Common myeloid progenitor, CD34-positive (primary cell): ENCODE measurements at places on chromosomes 16 and 17.

- DNase-seq = no peak
Measured at GRCh38 chr17:79927688-79928501, 88.7 kb upstream of the CBX4 start.

GRCh38 chr17:20260268-20260667 lies 207.1 kb downstream of the LGALS9B start:
- no peak for DNase-seq

DNA sequence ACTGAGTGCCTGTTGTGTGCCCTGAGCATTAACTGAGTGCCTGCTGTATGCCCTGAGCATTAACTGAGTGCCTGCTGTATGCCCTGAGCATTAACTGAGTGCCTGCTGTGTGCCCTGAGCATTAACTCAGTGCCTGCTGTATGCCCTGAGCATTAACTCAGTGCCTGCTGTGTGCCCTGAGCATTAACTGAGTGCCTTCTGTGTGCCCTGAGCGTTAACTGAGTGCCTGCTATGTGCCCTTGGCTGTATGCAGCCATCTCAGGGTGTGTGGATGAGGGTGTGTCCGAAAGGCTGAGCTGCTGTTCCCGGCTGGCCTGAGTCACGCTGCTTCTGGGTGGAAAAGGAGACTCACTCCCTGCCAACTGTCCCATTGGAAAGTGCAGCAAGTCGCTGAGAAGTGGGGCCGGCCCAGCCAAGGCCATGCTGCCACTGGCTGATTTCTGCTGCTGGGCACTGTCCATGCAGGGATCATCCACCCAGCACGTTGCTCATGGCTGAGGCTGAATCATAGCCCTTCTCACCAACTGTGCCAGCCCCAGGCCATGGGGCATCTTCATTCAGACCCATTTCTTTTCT lies 113.8 kb downstream of the OR1D5 start:
- no peak for DNase-seq

DNA sequence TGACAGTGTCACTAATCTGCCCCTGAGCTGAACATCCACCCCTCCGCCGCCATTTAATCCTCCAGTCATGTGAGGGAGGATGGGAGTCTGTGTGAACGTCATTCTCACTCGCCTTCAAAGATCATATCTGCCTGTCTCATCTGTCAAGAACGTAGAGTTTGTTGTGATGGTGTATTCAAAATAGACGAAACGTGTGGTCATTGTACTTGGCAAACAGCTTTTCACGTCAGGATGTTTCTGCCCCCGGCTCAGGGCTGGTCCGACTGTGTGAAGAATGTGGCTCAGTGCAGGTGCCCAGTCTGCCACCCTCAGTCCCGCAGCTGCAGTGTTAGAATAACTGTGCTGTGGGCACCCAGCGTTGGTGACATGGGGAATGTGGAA lies 148.0 kb downstream of the KCNJ12 start:
- DNase-seq = no peak

DNA sequence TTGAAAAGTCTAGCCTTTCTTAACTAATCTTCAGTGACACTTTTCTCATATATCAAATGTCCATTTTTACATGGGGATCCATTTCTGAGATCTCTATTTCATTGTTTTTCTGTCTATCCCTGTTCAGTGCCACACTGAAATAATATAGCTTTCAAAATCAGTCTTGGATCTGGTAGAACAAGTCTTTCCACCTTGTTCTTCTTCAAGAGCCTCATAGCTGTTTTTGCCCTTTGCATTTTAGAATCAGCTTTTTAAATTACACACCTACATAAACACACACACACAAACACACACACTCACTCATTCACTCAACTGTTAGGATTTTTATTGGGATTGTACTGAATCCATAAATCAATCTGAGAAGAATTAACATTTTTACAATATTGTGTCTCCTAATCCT lies 19.2 kb downstream of the GSDMB start:
- no peak for DNase-seq

DNA sequence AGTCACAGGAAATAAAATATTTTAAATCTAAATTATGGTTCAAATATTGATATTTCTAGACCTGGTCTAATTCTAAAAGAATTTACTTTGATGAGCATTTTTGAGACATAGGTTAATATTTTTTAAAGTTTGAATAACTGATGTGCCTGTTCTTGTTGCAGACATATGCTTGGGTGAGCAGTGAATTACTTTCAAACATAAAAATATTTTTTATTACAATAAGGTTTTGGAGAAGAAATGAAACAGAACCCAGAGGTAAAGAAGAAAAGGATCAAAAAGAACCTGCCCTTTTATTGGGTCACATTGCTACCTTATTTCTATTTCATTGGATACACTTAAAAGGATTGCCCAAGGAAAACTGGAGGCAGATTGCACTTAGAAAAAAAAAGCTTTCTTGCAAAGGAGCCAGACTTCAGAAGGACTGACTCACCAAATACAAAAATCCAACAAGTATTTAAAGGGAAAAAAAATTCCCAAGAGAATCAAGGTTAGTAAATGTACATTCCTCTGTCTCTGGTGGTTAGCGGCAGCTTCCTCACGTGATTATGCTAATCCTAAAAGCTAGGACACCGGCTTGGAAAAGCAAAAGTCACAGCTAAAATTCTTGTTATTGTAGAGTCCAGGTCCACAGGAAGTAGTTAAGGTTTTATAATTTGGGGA lies 18.5 kb downstream of the ENPP7 start:
- DNase-seq = no peak
